ENCODE measurements at places on chromosomes 7 and 10.

- peak; percentile 80 for DNase-seq
Observed at GRCh38 chr10:46028584-46029460, 1.6 kb downstream of the NCOA4 start.

DNA sequence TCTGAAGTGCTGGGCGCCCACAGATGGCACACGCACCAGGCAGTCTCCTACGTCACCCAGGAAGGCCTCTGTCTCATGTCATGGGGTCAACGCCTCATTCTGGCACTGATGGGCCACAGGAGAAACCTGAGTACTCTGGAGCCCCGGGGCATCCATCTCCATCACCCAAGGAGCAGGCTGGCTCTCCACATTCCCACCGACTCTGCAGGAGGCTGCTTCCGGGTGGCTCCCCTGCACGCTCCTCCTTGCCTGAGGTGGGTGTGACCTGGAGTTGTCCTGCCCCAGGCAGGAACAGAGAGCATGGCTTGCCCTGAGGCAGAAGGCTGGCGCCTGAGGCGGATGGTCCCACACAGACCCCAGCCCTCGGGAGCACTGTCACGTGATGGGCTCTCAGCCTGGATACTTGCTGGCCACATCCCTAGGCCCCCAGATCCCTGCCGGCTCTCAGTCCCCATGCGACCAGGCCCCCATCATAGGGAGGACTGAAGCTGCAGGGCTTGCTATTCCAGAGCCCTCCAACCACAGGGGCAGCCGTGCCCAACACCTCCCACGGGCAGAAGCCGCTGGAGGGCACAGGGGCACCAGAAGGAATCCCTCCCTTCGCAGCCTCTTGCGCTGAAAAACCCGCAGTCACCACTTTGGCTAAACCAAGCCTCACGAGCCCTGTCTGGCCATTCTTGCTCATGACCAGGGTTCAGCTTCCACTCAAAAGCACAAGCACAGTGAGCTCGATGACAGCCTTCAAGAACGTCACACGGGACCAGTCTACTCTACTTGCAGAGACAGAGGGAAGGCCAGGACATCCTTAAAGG, 80.7 kb downstream of the MAD1L1 start:
- no peak for DNase-seq

DNA sequence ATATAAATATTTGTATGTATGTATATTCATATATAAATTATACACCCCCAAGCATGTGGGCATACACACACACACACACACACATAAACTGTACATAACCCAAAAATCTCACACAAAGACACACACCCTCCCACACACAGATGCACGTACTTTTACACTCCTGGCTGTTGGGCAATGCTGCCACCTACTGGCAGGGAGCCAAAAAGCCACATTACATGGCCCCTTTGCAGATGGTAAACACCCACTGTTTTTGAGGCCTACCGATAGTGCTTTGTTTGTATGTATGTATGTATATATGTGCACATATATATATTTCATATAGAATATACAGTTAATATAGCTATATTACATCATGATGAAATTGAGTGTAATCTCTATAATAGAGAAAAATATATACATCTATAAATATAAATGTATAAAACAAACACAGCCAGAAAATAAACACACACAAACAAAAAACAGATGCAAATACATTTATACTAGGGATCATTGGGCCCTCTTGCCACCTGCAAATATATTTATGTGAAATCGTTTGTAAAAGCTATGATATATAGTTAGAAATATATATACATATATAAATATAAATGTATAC, 120.1 kb upstream of the ACBD5 start:
- DNase-seq, result peak; percentile 72

GRCh38 chr10:79258894-79259293, 88.4 kb upstream of the PPIF start:
- no peak for DNase-seq

GRCh38 chr7:50610521-50611277, 45.5 kb upstream of the DDC start:
- DNase-seq, result peak; percentile 74

DNA sequence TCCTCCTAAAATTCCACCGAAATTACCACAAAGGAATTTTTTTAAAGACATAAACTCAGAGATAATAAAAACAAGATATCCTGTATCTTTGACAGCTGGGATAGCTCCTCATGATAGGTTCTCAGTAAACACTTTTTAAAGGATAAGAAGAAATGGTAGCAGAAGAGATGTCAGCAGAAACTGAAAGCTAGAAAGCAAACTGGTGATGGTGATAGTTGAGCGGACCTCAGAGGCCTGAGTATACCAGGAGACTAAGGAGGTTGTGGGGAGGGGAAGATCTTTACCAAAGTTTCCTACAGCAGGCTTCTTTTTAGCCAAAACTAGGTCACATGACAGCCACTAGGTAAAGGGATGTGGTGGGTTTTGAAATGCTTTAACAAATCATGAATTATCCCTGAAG, 22.5 kb downstream of the PCGF5 start:
- no peak for DNase-seq

DNA sequence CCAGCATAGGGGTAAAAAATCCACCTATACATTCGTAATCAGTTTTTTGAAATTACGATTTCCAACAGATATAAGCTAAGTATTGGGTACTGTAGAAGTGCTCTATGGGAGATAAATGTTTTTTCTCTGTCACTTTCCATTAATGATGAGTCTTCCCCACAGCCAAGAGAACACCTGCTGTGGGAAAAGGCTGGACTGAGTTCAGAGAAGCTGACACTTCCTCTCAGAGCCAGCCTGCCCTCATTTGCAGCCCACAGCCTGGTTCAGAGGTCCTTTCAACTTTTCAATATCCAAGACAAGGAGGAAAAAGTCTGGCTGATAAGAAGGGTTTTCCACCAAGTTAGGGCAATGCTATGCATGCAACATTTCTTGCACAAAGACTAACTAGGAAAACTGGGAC, 64.5 kb upstream of the DNAJB12 start:
- no peak for DNase-seq

GRCh38 chr10:116253716-116254115, 19.3 kb downstream of the GFRA1 start:
- no peak for DNase-seq

DNA sequence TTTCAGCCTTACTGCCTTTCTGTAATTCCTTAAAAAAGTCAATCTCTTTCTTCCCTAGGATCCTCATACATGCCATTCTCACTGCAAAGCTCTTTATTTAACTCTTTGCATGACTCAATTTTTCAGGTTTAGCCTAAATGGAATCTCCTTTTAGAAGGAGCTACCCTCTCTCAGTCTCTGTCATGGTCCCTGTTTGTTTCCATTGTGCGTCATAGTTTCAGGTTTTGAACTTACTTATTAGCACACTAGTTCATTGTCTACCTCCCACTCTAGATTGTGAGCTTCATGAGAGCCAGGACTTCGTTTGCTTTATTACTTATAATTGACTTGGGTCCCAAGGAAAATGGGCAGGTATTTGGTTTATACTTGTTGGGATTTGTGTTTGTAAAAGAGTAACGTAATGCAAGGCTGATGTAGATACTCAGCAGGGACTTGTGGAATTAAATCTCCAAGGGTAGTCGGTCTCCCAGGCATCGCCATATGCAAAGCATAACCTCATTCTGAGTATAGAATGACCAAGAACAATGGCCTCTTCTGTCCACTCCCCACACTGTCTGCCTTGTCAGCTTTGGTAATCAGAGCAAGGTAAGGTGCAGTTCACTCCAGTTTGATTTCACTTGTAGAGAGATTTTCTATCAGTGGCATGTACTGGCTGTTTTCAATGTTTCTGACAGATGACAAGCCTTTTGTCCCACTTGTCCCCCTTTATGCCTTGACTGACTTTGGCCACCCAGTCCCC, 252.0 kb downstream of the SORCS3 start:
- no peak for DNase-seq

DNA sequence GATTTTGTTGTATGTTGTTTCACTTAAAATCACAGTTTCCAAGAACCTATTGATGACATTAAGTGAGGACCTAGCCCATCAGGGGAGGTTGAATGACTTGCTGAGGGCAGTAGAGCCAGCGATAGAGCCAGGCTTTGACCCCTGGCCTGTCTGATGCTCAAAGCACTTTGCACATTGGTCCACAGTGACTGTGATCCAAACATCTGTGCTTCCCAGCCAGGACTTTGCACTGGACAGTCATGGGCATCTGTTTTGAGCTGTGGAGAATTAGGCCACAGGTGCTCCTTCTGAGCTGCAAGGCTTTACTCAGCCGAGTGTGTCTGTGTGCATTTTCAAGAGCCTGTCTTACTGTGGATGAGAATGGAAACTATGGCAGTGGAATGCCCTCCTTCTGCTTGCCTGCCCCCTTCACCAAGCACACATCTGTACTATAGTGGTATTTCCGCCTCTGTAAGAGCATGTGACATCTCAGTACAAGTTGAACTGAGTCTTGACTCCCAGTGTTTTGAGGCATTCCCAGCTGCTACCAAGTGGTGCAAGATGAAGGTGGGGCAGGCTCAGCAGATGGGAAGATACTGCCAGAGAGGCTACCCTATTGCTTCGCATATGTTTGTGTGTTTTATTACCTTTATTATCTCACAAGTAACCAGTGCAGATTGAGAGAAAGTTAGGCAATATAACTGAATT, 72.7 kb upstream of the AOAH start:
- DNase-seq, result no peak

GRCh38 chr7:94436018-94436604, 41.4 kb downstream of the COL1A2 start:
- peak; percentile 84 for DNase-seq

DNA sequence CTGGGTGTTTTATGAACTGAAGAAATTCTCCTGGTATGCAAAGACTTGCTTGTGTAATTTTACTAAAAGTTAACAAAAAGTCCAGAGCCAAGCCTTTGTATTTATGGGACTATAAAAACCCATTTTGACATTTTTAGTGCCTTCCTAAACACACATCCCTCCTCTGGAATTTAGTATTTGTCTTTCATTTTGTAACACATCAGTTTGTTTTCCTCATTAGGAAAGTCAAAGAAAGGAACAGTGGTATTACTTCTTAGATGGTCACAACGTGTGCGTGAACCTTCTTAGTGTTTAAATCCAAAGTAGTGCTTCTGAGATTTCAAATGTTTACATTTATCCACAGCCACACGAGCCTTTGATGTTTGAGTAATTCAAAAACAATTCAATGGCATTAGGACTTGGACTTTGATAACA, 103.2 kb upstream of the TMEM106B start:
- DNase-seq, result no peak

DNA sequence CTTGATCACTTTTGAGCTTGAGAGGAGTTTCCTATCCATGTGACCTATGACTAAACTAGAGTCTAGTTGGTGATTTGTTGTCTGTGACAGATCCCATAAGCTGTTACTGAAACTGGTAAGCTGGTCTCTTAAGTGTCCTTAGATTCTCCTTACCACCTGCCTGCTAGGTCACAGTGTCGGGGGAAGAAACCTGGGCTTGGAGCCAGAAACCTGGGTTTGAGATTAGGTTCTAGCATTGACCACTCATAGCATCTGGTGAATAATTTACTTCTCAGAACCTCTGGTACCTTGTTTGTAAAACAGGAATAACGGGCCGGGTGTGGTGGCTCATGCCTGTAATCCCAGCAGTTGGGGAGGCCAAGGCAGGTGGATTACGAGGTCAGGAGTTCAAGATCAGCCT, 21.8 kb upstream of the ITPRID1 start:
- no peak for DNase-seq

DNA sequence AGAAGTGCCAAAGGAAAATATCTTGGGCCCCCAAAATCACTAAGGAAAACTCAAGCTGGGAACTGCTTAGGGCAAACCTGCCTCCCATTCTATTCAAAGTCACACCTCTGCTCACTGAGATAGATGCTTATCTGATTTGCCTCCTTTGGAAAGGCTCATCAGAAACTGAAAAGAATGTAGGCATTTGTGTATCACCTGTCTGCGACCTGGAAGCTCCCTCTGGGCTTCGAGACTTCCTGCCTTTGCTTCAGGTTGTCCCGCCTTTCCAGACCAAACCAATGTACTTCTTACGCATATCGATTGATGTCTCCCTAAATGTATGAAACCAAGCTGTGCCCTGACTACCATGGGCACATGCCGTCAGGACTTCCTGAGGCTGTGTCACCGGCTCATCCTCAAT, 14.5 kb upstream of the LRRC72 start:
- DNase-seq, result no peak

- no peak for DNase-seq
Observed at GRCh38 chr10:132069122-132069848, 3.5 kb downstream of the JAKMIP3 start.

- DNase-seq, result no peak
Observed at GRCh38 chr7:72298091-72298490, 114.0 kb downstream of the CALN1 start.

DNA sequence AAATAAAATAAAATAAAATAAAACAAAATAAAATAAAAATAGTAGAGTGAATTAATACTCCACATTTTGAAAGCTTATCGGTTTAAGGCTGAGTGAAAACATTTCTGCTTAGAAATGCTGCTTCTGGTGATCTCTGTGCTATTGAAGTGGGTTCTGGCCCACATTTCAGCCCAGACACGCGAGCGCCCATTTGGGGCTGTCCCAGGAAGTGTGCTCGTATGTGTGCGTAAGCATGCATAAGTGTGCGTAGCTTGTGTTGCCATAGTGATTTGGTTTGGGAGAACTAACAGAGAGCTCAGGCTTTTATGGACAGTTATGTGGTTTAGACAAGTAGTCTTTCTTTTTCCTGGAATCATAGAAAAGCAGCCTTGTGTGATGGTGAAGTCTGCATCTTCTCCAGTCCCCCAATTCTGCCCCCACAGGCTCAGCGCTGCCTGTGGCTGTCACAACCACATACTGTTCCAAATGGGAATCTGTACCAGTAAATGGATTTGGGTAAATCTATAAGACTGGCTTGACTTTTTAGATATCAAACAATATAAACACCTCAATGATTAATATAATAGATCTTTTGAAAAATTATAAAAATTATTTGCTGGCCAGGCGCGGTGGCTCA, 29.8 kb upstream of the PURB start:
- DNase-seq, result no peak

DNA sequence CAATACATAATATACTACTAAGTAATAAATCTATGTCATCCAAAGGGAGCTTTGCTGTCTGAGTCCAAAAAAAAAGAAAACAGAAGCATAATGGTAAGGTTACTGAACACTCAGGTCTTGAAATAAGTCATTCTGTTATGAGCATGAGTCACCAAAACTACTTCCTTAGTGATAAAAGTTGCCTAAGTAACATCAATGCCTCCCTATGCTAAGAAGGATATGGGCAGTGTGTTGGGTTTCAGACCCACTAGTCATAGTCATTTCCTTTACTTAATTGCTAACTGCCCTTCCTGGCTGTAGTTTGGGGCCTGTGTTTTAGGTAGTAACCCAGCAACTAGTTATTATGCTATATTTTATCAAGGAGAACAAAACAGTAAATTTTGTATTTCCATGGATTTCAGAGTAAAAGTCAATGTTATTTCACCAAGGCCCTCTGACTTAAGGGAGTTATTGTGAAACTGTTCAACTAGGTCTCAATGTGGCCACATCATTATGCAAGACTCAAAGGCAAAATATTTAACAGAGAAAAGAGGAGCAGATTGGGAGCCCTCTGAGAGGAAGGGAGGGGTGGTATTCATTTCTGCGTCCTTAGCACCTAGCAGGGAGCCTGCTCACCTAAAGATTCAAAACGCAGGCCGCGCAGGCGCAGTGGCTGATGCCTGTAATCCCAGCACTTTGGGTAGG, 11.7 kb upstream of the VIM start:
- peak; percentile 99 for DNase-seq

GRCh38 chr10:6520138-6520537, 59.9 kb downstream of the PRKCQ start:
- no peak for DNase-seq
